ENCODE measurements at places on chromosomes 6 and 20.
A peak's percentile ranks its signal among the peaks of the same experiment; 100 is the strongest.

GRCh38 chr6:170447561-170447930, 105.6 kb downstream of the PSMB1 start:
- DNase-seq: no peak

GRCh38 chr20:20731000-20731944, 18.8 kb upstream of the RALGAPA2 start:
- DNase-seq: no peak

DNA sequence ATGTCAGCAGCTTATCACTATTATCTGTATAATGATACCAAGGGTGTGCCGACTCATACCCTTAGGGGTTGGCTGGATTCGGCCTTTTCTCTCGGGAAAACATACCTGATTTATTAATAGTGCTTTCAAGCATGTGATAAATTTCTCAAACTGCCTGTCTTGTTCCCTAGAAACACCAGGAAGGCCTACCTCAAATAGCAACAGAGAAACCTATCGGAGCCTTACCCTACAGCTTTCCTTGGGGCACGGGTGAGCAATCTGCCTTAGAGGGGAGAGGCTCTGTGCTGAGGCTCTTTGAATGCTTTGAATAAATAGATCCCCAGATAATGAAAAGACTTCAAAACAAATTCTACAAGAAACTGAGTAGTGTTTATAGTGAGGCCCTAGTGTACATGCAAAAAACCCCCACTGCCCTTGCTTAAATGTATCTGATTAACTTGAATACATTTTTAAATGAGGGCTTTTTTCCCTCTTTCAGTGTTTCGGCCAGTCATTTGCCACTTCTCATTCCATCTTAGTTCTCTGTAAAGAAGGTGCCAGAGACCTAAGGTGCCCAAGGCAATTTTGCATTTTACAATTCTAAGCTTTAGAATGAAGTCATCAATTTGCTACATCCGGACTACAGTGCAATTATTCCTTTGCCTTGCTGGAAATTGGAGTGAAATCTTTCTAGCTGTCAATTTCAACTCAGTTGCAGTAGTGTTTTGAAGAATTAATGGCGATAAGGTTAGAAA, 320.1 kb downstream of the ESR1 start:
- no peak for DNase-seq

DNA sequence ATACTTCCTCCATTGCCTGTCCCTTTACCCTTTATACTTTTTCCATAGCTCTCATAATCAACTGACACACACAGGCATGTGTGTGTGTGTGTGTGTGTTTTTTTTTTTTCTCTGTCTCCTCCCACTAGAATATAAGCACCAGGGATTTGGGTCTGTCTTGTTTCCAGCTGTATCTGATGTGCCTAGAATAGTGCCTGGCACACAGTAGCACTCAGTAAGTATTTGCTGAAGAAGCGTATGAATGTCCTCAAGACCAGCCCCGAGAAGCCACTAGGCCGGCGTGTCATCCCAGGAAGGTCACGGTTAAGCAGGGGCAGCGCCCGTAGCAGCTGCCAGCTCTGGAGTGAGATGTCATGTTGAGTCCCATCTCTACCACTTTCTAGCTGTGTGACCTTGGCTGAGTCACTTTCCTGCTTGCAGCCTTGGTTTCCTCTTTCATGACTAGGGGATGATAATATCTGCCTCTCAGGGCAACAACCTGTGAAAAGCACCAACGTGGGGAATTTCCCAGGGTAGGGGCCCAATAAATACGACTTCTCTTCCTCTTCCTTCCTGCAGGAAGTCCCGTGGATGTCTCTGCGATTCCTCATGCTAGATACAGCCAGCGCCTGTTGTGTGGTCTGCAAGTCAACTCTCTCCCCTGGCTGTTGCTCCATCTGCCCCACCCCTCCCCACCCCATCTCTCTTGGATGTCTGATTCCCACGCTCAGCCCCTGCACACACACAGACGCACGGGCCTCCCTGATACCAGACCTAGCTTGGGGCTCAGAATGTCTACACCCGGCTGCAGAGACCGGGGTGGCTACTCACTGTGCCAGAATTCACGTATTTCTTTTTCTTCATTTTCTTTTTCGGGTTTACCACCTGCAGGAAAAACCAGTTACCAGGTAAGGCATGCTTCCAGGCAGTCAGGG, 58.1 kb downstream of the RAB44 start:
- DNase-seq: peak; percentile 52

DNA sequence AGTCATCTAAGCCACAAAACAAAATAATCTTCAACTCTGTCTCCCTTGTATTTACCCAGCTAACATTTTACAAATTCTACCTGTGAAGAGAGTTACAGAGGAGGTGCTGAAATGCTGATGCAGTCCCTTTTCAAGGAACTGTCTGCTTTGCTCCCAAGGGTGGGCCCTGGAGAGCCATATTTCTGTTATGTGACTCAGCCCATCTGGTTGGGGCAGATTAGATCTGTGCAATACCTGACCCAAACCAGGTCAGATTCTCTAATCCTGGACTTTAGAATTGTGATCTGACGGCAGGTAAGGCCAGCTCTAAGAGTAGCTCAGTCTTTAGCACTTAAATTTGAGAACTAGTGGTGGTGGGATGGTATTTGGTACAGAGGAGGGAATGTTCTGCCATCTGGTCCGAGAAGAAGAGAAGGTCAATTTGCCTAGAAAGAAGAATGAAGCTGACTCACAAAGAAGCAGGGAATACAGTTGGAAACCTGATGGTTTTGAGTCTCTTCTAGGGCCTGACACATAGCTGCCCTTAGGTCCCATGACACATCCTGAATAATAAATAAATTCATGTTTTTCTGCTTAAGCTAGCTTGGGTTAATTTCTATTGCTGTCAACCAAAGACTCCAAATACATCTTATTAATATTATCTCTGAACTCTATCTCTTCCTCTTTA, 8.1 kb downstream of the ZNF311 start:
- DNase-seq: no peak

DNA sequence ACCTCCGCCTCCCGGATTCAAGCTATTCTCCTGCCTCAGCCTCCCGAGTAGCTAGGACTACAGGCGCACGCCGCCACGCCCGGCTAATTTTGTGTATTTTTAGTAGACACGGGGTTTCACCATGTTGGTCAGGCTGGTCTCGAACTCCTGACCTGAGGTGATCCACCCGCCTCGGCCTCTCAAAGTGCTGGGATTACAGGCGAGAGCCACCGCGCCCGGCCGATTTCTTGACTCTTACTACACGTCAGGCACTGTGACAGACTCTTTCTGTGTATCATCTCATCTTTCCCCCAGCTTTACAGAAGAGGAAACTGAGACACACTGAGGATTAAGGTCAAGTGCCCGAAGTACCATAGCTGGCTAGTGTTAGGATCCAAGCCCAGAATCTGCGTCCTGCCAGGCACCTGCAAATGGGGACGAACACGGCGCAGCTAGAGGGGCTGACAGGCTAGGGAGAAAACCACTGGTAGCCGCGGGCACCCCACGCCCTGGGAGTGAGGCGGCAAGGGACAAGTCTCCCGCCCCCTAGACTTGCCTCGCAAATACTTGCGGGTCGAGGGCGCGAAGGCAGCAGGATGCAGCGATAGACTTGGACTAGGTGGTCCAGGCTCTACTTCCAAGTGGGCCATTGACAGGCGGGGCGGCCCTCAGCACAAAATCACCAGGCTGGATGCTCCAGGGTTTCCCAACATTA, 1.1 kb upstream of the TAF8 start:
- no peak for DNase-seq

DNA sequence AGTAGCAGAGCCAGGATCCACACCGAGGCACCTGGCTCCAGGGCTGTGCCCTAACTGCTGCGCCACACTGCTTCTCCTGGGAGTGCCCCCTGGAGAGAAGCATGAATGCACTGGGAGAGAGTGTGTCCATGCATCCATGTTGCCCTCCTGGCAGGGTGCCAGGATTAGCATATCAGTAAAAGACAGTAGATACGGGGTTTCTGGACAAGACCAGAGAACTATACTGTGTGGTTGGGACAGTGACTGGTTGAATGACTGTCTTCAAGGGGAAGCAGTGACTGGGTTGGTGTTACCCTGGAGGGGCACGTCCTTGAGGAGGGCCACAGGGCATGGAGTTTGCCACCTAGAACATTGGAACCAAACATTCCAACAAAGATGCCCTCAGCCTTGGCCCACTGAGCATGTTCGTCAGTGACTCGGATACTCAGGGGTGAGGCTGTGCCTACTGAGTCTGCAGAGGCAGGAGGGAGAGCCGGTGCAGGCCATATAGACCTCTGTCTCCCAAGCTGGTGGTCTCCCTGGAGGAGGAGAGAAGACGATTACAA, 288.8 kb downstream of the CDC5L start:
- no peak for DNase-seq

DNA sequence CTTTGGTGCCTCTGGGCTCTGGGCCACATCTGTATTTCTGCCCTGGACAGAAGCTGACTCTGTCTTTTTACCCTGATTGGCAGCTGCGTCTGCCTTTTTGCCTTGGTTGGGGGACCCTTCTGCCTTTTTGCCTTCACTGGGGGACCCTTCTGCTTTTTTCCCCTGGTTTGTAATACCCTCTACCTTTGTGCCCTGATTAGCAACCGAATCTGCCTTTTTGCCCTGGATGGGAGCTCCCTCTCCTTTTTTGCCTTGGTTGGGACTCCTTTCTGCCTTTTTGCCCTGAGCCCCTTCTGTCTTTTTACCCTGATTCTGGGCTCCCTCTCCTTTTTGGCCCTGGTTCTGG, 23.4 kb downstream of the RRBP1 start:
- DNase-seq: no peak

GRCh38 chr20:48176139-48176538, 390.9 kb upstream of the SULF2 start:
- DNase-seq: no peak

DNA sequence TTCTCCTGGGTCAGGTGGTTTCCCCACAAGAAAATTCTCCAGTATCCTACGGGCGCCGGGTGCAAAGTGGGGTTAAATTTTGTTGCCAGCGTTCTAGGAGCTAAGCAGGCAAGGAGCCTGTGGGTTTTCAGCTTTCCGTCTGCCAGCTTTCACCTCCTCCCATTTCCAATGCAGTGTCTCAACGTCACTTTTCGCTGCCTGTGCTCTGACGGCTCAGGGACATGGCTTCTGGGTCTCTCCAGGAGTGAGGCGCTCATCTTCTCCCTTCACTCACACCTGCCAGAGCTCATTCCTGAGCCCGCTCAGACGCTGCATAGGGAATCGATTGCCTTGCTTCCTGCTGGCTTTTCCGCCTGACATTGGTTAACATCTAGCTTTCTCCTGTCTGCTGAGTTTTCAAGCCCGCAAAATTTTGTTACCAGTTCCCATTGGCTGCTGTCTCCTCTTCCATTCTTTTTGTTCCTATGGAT, 7.3 kb upstream of the NAA20 start:
- no peak for DNase-seq

GRCh38 chr20:52752023-52752422, 220.1 kb upstream of the TSHZ2 start:
- DNase-seq: no peak

All from transverse colon (tissue), 4 donors.